ENCODE measurements at places on chromosomes 7 and 10.

- no peak for DNase-seq
Observed at GRCh38 chr7:13532028-13532753, 457.3 kb downstream of the ETV1 start.

DNA sequence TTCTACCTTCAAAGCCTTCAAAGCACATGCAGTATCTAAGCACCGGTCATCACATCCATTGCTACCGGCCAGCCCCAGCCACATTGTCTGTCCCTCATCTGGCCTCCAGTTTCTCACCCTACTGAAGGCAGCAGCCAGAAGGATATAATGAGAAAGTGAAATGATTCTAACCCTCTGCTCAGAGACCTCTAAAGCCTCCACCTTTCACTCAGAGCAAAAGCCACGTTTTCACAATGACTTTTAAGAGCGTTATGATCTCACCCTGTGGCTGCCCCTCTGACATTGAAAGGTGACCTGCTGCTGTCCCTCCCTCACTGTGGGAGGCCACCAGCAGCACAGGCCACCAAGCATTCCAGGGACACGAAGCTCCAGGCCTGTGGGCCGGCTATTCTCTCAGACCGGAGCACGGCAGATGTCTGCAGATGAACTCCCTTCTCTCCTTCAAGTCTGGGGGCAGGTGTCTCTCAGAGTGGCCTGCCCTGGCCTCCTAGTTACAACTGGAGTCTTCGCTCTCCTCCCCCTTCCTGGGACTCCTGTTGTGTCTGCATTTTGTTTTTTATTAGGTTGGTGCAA is 94.9 kb upstream of the EEPD1 start:
- DNase-seq = no peak

- DNase-seq = no peak
Observed at GRCh38 chr7:129421717-129422250, 12.4 kb upstream of the STRIP2 start.

GRCh38 chr10:21184984-21185383 is 287.9 kb upstream of the NEBL start:
- DNase-seq = no peak

GRCh38 chr10:25938405-25938804 is 4.4 kb downstream of the MYO3A start:
- DNase-seq = no peak

- no peak for DNase-seq
Observed at GRCh38 chr10:110336111-110336721, 31.5 kb upstream of the SMNDC1 start.

GRCh38 chr7:6228361-6229229 is 43.8 kb downstream of the CYTH3 start:
- DNase-seq = no peak

GRCh38 chr7:101814991-101815825 is 2.2 kb upstream of the CUX1 start:
- DNase-seq = peak; percentile 68

DNA sequence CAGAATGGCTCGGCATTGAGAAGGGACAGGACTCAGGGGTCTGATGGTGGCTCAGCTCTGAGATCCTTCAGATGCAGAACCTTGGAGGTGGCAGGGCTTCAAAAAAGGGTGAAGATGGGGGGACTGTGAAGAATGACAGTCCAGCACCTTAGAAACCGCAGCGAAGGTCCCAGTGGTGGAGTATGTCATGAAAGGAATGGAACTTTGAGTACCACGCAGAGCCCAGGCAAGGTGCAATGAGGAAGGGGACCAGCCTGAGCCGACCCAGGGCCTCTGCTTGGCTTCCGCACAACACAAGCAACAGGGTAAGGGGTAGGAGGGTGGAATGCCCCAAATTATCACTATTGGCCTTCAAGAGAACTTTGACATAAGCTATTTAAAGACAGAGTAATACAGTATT is 8.2 kb upstream of the GPAM start:
- no peak for DNase-seq

- DNase-seq = no peak
Observed at GRCh38 chr7:96287132-96287531, 34.8 kb downstream of the SLC25A13 start.

- DNase-seq = no peak
Observed at GRCh38 chr7:15439853-15440252, 122.0 kb downstream of the AGMO start.

GRCh38 chr10:108592956-108593355 is 1330.4 kb downstream of the XPNPEP1 start:
- no peak for DNase-seq

DNA sequence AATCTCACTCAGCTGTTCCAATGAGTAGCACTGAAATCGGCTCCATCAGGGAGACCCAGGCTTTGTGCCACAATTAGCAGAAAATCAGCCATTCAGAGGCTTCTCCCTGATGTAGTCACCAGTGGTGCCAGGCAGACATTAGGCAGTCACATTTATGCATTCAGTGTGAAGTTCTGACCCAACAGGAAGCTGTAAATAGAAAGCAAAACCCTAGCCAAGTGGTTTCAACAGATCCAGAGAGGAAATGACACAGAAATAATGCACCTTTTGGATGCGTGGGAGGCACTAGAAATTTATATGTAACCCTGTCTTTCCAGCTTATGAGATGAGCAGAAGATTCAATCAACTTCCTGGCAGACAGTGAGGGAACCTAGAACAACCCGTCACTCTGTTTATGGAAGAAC is 186.4 kb downstream of the PDE1C start:
- DNase-seq = no peak

DNA sequence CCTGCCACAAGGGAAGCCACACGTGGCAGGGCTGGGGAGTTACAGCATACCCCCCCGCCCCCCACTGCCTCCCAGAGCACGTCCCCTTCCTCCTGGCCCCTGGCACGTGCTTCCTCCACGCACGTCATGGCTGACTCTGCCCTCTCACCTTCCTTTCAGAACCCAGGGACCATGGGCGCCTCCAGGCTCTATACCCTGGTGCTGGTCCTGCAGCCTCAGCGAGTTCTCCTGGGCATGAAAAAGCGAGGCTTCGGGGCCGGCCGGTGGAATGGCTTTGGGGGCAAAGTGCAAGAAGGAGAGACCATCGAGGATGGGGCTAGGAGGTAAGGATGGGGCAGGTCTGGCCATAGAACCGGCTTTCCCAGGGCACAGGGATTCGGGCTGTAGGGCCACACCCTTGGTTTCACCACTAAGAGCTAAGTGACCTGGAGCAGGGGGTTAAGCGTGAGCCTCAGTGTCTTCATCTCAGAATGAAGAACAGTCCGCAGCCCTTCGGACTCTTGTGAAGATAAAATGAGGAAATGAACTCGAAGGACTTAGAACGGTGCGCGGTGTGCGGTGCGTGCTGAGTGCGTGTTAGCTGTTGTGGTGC is 2.5 kb downstream of the NUDT1 start:
- DNase-seq = no peak

GRCh38 chr10:11162828-11163599 is 145.3 kb downstream of the CELF2 start:
- peak; percentile 58 for DNase-seq

GRCh38 chr10:80104066-80104926 is 25.8 kb downstream of the TMEM254 start:
- DNase-seq = no peak

DNA sequence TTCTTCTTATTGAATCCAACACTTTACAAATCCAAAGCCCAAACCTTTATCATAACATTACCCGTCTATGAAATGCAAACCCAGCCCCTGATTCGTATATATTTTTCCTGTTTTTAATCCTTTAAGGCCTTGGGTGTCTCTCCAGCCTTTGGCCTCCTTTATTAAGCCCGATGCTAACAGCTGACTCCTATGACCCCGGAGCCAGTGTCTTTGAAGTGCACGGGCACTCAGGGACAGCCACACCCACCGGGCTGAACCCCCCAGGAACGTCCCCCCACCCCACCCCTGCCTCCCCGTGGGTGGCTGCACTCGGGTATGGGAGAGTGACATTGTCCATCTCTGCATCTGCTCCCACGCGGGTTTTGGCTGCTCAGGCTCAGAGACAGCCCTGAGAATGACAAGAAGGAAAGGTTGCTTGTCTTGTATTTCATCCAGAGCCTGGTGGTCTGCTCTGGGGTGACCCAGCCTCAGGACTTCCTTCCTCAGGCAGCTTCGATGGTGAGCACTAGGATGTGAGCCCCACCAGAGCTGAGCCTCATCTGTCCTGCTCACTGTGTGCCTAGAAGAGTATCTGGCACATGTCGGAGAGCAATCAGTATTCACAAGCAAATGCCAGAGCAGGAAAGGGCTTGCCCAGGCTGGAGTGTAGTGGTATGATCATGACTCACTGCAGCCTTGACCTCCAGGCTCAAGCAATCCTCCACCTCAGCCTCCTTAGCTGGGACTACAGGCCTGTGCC is 210.4 kb downstream of the SKIDA1 start:
- no peak for DNase-seq

DNA sequence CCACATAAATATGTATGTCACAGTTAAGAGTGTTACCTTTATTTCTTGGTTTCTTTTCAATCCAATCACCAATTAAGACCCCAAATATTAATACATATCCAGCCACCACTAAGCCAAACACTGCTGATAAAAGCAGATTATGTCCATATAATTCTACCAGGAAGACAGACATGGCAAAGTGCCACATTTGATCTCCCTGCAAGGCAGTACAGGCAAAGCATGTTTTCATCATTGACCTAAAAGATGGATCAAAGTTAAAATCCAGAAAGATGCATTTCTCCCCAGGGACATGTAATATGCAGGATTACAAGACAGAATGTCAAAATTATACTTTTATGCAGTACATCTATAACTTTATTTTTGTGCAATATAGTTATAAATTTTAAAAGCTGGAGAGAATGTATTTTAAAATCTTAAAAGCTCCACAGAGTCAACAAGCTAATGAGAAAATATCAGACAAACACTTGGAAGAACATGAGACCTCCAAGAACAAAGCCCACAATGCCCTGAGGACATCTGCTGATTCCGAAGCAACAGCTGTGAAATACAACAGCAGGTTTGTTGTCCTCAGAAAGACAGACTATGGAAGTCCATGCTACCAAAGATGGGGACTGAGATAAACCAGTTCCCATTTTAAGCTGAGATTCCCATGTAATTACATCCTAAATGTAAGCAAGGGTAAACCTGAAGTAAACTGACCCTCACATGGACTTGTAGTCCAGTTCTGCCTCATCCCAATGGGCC is 54.5 kb upstream of the TOMM7 start:
- DNase-seq = no peak

DNA sequence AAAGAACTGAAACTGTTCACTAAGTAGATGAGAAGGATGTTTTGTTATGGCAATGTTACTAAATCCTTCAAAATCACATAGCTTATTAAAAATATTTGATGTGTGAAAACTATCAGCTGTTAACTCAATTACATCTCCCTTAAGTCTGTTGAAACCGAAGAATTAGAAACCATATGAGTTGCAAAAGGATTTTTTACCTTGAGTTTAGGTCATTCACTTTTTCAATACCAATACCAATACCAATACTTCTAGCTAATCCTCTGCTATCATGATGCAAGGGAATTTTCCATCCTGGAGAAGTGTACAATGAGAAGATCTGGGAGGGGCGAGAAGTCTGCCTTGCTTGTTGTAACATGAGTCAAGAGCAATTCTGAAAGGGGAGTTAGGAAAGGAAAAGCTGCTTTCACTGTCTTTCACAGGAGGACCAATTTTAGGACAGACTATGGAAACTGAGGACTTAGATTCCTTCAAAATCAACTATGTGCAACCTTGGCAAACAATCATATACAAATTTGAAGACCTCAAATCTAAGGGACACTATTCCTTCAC is 199.7 kb downstream of the IMMP2L start:
- no peak for DNase-seq

DNA sequence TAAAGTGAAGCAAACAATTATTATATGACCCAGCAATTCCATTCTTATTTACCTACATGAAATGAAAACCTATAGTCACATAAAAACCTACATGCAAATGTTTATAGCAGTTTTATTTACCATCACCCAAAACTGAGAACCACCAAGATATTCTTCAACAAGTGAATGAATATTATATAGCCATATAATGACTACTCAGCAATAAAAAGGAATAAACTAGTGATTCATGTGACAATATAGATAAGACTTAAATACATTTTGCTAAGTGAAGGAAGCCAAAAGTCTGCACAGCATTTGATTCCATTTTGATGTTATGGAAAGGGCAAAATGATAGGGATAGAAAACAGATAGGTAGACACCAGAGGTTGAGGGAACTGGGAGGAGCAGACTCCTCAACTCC is 31.7 kb downstream of the PODXL start:
- no peak for DNase-seq

- DNase-seq = peak; percentile 10
Observed at GRCh38 chr7:65216469-65216868, 157.2 kb upstream of the ZNF92 start.

DNA sequence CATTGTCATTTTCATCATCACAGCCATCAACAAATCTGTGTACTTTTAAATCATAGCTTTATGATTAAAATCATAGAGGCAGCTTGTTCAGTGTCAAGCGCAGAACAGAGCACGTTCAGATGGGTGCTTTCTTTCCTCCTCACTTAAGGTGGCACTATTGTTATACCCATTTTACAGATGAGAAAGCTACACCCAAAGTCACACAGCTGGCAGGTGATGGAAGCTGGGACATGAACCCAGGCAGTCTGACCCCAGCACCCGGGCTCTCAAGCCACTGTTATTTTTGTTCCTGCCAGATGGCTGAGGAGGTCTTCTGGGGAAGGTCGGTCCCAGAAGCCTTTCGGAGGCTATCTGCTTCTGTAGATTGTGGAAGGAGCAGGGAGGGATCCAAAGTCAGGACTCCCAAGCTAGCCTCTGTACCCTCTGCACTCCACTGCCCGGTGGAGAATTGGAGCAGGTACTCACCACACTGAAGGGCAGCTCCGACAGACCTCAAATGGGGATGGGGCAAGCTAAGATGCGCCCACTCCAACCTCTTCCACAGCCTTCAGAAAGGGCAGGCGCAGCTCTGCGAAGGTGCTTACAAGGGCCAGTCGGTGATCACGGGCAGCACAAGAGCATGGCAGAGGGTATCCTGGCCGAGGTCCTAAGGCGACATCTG is 610 bp downstream of the AVPI1 start:
- DNase-seq = no peak

GRCh38 chr10:77583527-77583926 is 54.1 kb downstream of the KCNMA1 start:
- no peak for DNase-seq

DNA sequence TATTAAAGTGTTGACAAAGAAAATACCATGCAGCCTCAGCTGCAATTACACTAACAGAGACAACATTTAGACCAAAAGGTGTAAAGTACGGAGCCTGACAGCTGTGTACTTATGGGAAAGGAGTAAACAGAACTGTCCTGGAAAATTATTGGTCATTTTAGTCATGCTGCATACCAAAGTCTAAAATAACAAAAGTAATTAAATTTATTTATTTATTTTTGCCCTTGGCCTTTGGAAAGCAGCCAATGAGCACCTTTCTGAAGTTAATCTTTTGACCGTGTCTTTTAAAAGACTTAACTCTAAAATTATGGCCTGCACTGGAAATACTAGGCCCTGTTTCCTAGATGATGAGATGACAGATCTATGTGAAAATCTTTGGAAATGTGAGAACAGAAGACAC is 597.6 kb downstream of the NXPH1 start:
- no peak for DNase-seq

DNA sequence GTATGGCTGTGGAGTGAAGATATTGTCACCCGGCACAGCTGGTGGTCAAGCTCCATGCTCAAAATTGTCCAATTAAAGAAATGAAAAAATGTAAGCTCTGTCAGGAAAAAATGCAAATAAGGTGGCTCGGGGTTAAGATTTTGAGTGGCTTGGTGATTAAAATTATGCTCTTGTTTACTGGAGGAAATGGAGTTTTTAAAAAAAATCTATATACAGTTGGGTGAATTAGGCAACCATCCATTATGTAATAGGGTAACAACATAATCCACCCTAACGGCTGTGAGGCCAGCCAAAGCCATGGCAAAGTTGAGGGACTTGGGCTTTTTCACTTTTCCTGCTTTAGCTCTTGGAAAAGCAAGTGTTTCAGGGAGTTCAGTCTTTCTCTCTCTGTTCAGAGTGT is 260.8 kb upstream of the HABP2 start:
- DNase-seq = no peak
